ENCODE measurements at places on chromosomes 1 and 21.

- no peak for DNase-seq
These were observed 29.8 kb upstream of the TADA1 start for GRCh38 chr1:166905900-166906299.

DNA sequence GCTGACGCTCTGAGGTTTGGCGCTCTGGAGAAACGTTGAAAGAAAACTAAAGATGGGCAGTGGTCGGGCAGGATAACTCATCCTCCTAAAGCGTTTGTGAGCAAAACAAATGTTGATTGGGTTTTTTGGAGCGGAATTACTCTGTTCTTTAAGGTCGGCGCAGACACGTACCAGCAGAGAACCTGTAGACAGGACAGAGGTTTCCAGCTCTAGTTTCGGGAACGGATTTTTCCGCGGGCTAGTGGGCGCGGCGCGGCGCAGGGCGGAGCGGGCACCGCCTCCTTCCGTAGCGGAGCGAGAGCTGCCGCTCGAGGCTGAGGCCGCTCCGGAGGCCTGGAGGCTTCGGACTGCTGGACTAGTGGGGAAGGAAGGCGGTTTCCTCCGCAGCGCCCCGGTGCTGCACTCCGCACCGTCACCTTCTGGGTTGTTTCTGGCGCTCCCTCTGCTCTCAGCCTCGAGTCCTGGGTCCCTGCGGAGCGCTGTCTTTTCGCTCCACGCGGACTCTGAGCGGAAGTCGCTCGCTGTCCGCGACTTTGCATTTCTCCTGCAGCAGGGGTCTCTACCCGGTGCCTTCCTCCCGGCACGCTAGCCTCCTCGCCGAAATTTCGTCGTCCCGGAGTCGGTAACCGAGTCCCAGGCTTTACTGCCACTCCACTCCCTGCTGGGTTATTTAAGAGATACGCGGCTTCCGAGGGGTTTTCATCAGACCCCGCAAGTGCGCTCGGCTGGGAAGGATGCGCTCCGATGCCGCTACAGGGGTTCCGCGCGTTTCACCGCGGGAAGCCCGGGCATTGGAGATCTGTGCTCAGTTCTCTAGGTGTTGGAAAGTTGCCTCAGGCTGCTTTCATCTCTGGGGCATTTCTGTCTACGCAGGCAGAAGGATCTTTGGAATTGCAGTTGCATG lies 7.0 kb downstream of the FOXD2 start:
- no peak for DNase-seq

DNA sequence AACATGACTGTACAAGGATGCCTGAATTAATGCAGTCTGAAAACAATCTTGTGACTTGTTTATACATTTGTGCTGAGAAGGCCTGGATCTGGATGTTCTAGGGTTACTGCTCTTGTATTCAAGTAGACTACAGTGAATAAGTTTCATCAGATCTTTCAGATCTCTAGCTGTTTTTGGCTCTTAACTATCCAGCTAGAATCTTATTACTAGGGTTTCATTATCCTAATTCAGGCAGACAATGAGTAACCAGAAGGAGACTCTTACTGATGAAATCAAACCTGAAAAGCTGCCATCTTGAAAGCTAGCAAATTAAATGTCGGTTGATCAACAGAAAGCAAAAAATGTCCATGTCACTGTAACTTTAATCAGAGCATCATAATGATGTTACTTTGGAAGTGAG lies 112.5 kb upstream of the KCNK2 start:
- DNase-seq = no peak

GRCh38 chr1:198560161-198560560 lies 19.7 kb upstream of the ATP6V1G3 start:
- DNase-seq = no peak

GRCh38 chr1:40825996-40826395 lies 36.2 kb downstream of the CITED4 start:
- DNase-seq = no peak

- DNase-seq = no peak
These were observed 20.3 kb downstream of the POFUT2 start for GRCh38 chr21:45267390-45267760.

DNA sequence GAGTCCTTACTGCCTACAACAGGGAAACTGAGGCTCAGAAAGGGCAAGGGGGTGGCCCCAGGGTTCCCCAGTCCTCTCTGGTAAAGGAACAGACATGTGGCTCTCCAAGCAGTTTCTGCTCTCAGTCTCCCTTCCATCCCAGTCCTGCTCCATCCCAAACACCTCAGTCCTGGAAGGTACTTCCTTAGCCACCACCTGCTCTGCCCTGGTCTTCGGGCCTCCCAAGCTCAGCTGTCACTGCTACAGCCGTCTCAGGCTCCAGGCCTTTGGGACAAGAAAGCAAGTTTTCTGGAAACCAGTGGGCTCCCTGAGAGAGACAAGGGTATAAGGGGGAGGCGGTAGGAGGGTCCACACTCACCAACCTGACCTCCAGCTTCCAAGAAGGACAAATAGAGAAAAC lies 23.1 kb upstream of the ADGRB2 start:
- DNase-seq = no peak

GRCh38 chr1:50665413-50665812 lies 242.2 kb upstream of the DMRTA2 start:
- no peak for DNase-seq

DNA sequence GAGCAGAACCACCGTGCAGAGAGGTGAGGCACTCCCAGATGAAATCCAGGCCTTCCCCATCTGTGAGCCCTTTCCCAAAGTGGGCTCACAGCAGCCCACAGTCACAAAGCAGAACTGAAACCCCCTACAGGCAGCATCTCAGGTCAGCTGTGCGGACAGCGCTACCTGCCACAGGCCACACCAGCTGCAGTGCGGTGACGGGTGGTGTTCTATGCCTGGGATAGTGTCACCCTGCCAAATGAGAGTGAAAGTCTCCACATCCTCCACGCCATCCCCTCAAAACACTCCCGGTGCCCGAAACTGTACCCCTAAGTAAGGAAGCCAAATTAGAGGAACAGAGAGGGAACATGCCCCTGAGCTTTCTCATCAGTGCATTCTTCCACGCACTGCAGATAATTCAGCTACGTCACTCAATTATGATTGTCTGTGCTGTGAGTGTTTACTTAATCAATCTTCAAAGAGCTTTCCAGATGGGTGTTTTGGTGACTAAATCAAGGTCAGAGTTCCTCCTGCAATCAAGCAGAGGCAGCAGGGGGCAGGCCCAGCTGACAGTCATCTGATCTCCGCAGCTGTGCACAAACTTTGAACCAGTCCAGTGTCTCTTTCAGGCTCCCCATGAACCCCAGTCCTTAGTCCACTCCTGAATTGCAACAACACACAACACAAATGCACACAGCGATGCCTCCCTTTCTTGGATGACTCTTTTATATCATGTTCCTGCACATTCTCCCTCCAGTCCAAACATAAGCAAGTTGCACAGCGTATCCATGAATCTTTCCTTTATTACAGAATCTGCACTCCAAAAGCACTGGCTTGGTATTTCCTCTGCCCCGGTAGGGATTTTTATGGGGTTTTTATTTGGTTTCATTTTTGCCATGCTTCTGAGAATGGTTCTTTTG lies 150.0 kb downstream of the TOMM20 start:
- DNase-seq = peak; percentile 94

- DNase-seq = no peak
These were observed 140.7 kb downstream of the NOS1AP start for GRCh38 chr1:162210196-162210595.

- no peak for DNase-seq
These were observed 54.8 kb downstream of the SIPA1L2 start for GRCh38 chr1:232574889-232575762.
